ENCODE measurements at places on chromosomes 6 and 20. TPM values are rescaled to one million over a fixed set of nuclear protein-coding genes. Genes with fewer than 3 reads are reported as not detected.

- peaks cover 3% of the 10 kb centered on the region for H3K36me3 ChIP-seq
- H3K4me1 ChIP-seq = peaks cover 2% of the 10 kb centered on the region
- H3K27me3 ChIP-seq = peaks cover 7% of the 10 kb centered on the region
- DNase-seq = no peak
Measured at GRCh38 chr6:143575440-143575839, 63.9 kb upstream of the FUCA2 start.

DNA sequence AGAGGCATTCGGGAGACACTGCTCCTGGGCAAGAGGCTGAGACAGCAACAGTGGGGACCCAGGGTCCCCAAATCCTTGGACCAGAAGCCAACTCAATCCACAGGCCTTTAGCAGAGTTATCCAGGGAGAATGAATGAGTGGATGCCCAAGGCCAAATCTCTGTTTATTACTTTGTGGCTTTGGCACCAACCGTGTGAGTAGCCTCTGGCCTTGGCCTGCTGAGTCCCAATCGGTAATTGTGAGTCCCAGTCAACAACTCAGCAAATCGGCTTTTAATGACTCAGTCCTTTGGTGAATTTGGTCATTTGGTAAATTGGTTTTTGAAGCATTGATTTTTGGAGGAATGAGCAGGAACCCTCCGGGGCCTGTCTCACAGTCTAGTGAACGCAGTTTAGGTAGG lies 29.1 kb upstream of the ECI2 start:
- H3K27ac ChIP-seq = no peak overlapping the region
- H3K4me1 ChIP-seq = peaks cover 5% of the 10 kb centered on the region
- H3K36me3 ChIP-seq = no peaks in the 10 kb centered on the region
- peaks cover 6% of the 10 kb centered on the region for H3K27me3 ChIP-seq

DNA sequence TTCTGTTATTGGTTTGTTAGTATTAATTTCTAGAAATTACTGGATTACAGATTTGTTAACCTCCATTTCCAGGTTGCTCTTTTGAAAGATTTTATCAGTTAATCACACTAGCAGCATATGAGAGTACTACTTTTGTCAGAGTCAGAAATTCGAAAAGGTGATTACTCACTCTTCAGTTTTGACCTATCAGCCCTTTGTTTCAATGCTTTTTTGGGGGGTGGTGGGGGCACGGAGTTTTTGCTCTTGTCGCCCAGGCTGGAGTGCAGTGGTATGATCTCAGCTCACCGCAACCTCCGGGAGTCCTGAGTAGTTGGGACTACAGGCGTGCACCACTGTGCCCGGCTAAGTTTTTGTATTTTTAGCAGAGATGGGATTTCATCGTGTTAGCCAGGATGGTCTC lies 149.2 kb downstream of the JARID2 start:
- no peak for DNase-seq
- peaks cover 48% of the 10 kb centered on the region for H3K4me1 ChIP-seq
- H3K4me3 ChIP-seq = no peak overlapping the region
- H3K27ac ChIP-seq = no peak overlapping the region
- peaks cover 22% of the 10 kb centered on the region for H3K36me3 ChIP-seq
- no peaks in the 10 kb centered on the region for H3K27me3 ChIP-seq

GRCh38 chr6:33392979-33393378 lies 1.4 kb downstream of the KIFC1 start:
- H3K27me3 ChIP-seq = no peaks in the 10 kb centered on the region
- peak overlapping the region; percentile 94 for H3K4me3 ChIP-seq
- H3K27ac ChIP-seq = peak overlapping the region; percentile 89
- DNase-seq = no peak
- peaks cover 35% of the 10 kb centered on the region for H3K36me3 ChIP-seq

GRCh38 chr6:131756039-131756438 lies 45.2 kb upstream of the CTAGE9 start:
- no peak for DNase-seq
- H3K27ac ChIP-seq = no peak overlapping the region
- H3K27me3 ChIP-seq = peaks cover 21% of the 10 kb centered on the region
- H3K36me3 ChIP-seq = no peaks in the 10 kb centered on the region
- H3K4me1 ChIP-seq = no peaks in the 10 kb centered on the region
- H3K4me3 ChIP-seq = no peak overlapping the region

OR2B6 gene
- total RNA-seq = not detected
